ENCODE measurements at places on chromosomes 2 and 18. TPM values are rescaled to one million over a fixed set of nuclear protein-coding genes. Genes with fewer than 3 reads are reported as not detected.

Gene HEATR5B
- 18.3 TPM for total RNA-seq

Gene PTPN4
- total RNA-seq, result 84.5 TPM

Gene CRYGD
- total RNA-seq, result not detected

GRCh38 chr2:201058914-201059313 is 12.6 kb downstream of the HYCC2 start:
- DNase-seq, result no peak

Gene FTCDNL1
- total RNA-seq, result 1.3 TPM

Gene RAX
- total RNA-seq, result 0.10 TPM

Gene ERMN
- 3.1 TPM for total RNA-seq

- no peak for DNase-seq
Observed at GRCh38 chr2:203987959-203988358, 51.4 kb downstream of the ICOS start.

DNA sequence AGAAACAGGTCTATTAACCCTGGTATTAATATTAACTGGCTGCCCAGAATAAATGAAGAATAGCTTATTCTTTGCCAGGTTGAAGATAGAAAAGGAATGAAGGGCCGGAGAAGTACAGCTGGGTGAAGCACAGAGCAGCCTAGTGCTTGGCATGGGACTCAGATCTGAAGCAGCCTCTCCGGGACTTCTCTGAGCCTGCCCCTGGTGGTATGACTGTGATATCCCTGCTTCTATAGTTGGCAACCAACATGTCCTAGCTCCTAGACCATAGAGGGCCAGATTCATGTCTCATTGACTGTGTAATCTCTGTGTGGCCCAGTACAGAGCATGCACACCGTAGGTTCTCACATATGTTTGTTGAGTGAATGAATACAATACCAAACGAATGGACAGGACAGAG is 107.8 kb downstream of the MSH2 start:
- no peak for DNase-seq

Gene VIL1
- total RNA-seq, result not detected

DNA sequence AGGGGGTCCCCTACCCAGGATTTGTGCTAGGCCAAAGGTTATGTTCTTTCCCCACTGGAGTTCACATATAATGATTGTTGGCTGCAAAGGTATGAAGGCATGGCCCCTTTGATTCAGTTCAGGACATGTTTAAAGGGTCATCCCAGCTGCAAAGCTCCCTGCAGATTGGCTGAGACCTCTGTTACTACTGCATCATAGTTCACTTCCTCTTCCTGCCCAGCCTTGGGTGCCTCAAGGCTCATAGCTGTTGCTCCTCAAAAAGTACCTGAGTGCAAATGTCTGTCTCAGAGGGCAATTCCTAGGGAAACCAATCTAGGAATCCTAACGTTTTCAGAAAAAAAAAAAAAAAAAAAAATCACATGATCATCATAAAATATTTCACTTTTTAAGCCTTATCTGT is 125.1 kb downstream of the ATL2 start:
- DNase-seq, result no peak

- no peak for DNase-seq
Observed at GRCh38 chr2:17270894-17271293, 247.3 kb downstream of the RAD51AP2 start.

DNA sequence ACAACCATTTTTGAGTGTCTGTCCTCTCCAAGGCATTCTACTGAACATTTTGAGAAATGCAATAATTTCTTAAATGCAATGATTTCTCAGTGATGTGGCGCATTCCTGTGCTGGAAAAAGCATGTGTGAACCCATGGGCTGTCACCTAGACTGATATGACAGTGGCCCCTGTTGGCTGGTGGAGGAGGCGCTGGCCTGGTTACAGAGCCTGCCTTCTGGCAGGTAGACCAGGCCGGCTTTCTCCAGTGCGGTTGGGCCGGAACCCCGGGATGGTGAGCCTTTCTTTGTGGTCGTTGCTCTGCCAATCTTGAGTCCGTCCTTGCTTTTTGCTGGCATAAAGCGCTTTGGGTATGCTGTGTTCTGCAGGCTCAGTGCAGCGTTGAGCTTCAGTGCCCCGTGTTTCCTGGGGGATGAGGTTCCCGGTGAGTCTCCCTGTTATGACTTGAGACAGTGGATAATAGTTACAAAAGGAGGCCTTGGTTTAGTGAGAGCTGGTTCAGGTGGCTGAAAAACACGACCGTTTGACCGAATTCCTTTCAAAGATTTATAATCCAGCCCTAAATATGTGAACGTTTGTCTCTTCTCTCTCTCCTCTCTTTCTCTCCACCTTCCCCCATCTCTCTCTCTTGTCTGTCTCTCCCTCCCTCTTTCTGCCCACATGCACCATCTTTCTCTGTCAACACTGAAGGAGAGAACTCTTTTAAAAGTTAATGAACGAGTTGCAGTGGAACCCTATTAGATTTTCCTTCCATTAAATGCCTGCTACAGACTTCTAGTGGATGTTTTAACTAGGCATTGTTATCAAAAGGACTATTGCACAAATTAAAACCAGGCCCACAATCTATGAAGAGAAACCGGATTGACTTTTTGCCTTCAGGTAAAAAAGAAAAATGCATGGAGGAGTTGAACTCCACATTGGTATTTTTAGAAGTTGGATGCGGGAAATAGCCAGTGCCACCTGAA is 34.0 kb downstream of the TSHZ1 start:
- DNase-seq, result no peak

- no peak for DNase-seq
Observed at GRCh38 chr2:2536416-2537056, 205.5 kb upstream of the MYT1L start.

GRCh38 chr2:196248467-196249094 is 77.2 kb upstream of the STK17B start:
- DNase-seq, result no peak
